ENCODE measurements at places on chromosomes 6 and 20.
A peak's percentile ranks its signal among the peaks of the same experiment; 100 is the strongest.

DNA sequence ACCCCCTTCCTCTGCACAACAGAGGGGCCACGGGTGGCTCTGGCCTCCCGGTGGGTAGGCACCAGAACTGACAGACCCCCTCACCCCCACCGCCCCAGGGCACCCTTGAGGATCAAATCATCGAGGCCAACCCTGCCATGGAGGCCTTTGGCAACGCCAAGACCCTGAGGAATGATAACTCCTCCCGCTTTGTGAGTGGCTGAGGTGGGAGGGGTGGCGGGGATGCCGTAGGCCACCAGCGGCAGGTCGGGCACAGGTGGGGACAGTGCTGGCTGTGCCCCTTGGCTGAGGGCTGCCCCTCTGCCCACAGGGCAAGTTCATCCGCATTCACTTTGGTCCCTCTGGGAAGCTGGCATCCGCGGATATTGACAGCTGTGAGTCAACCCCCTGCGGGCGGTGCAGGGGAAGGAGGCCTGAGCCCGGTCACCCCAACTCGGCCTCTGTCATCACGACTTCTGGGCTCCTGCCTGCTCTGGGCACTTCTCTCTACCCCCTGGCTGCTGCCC, 29.1 kb downstream of the MYH7B start:
- no peak overlapping the region for H3K27ac ChIP-seq
- no peaks in the 10 kb centered on the region for H3K36me3 ChIP-seq

- no peaks in the 10 kb centered on the region for H3K4me1 ChIP-seq
- H3K27ac ChIP-seq, result no peak overlapping the region
- no peaks in the 10 kb centered on the region for H3K36me3 ChIP-seq
- DNase-seq, result no peak
- H3K4me3 ChIP-seq, result no peak overlapping the region
Measured at GRCh38 chr20:39066471-39067242, 104.5 kb downstream of the DHX35 start.

- H3K4me3 ChIP-seq, result no peak overlapping the region
- no peaks in the 10 kb centered on the region for H3K4me1 ChIP-seq
- no peaks in the 10 kb centered on the region for H3K27me3 ChIP-seq
- no peaks in the 10 kb centered on the region for H3K36me3 ChIP-seq
- H3K27ac ChIP-seq, result no peak overlapping the region
Measured at GRCh38 chr6:41878246-41878645, 16.9 kb downstream of the USP49 start.

GRCh38 chr6:111731456-111732195, 125.9 kb upstream of the TRAF3IP2 start:
- no peak overlapping the region for H3K4me3 ChIP-seq
- H3K36me3 ChIP-seq, result peaks cover 20% of the 10 kb centered on the region
- peak overlapping the region; percentile 84 for H3K27ac ChIP-seq
- H3K4me1 ChIP-seq, result peaks cover 77% of the 10 kb centered on the region
- peak; percentile 48 for DNase-seq

GRCh38 chr6:126107475-126108166, 121.3 kb downstream of the TRMT11 start:
- no peaks in the 10 kb centered on the region for H3K36me3 ChIP-seq
- H3K4me1 ChIP-seq, result no peaks in the 10 kb centered on the region
- no peak for DNase-seq
- H3K27me3 ChIP-seq, result no peaks in the 10 kb centered on the region

- peaks cover 28% of the 10 kb centered on the region for H3K27me3 ChIP-seq
- no peak for DNase-seq
- peaks cover 13% of the 10 kb centered on the region for H3K4me1 ChIP-seq
- no peak overlapping the region for H3K27ac ChIP-seq
Measured at GRCh38 chr6:112254921-112255320, 554 bp upstream of the LAMA4 start.

DNA sequence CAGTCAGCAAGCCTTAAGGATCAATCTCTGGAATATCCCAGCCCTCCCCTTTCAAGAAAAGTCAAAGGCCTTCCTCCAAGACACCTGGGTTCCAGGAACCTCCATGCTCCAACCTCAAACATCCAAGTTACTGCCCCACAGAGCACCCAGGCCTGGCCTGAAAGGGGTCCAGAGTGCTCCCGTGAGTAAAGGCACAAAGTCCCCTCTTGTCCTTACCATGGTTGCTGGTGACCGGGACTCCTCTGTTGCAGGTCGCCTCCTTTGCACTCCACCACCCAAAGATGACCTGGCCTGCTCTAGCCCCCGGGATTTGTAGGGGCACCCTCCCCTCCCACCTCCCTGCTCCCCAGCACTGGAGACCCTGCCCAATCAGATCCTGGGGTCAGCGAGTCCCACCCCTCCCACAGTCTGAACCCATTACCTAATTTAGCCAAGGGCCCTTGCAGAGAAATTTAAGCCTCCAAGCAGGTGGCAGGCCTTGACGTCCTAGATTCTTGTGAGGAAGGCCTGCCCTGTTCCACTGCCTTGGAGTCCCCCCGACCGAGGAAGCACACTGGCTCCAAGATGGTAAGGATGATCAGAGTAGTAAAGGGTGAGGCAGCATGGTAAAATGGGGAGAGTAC, at the start of gene TNNC2:
Gene TNNC2 (minus strand): TSS at position 283 of the 623 bp plus-strand sequence. CDS start 64 bp downstream, at position 219.
- H3K4me1 ChIP-seq, result peaks cover 16% of the 10 kb centered on the region
- H3K27me3 ChIP-seq, result peaks cover 12% of the 10 kb centered on the region
- no peak within 1 kb of the TSS for H3K27ac ChIP-seq
- DNase-seq, result no peak
- peaks cover 2% of the 10 kb centered on the region for H3K36me3 ChIP-seq

- H3K4me3 ChIP-seq, result no peak overlapping the region
- peaks cover 16% of the 10 kb centered on the region for H3K27me3 ChIP-seq
- DNase-seq, result no peak
- no peak overlapping the region for H3K27ac ChIP-seq
Measured at GRCh38 chr6:12291071-12291838, 1.1 kb downstream of the EDN1 start.

DNA sequence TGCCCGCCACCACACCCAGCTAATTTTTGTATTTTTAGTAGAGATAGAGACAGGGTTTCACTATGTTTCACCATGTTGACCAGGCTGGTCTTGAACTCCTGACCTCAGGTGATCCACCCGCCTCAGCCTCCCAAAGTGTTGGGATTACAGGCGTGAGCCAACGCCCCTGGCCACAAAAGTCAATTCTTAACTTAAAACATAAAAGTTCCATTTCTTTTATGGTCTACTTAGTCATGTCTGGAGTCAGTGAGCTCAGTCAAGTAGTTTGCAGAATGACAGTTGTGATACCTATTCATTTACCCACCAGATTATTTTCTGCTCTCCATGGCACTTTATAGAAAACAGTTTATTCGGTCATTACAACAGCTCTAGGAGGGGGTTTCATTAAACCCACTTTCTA, 103.1 kb upstream of the ESR1 start:
- no peaks in the 10 kb centered on the region for H3K36me3 ChIP-seq
- no peak for DNase-seq
- no peak overlapping the region for H3K4me3 ChIP-seq

DNA sequence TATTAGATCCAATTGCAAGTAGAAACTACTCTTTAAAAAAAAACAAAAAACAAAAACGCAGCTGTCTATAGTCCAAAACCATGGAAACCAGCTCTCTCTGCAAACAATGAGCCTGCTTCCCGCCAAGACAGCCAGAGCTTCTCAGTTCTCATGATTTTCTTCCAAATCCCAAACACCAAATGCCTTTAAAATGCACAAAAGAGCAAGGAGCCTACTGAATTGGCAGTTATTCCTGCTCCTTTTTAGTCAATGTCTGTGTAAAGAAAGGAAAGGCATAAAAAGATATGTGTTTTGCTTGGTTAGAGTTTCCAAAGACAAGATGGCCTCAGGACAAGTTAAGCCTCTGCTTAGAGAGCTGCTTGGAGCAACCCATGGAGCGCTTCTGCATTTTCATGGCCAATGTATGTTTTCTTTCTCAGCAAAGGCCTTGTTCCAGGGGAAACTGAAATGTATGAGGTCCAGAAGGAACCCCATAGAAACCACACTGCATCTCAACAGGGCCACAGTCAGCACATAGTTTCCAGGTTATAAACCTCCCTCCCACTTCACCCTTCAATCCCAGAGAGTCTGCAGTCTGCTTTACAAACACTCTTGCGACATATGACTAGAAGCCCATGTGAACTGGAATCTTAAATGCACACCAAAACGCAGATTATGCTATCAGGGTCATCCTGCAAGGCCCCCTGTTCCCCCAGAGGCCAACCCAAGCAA, 209.3 kb upstream of the TAB2 start:
- peaks cover 9% of the 10 kb centered on the region for H3K4me1 ChIP-seq
- no peak for DNase-seq

DNA sequence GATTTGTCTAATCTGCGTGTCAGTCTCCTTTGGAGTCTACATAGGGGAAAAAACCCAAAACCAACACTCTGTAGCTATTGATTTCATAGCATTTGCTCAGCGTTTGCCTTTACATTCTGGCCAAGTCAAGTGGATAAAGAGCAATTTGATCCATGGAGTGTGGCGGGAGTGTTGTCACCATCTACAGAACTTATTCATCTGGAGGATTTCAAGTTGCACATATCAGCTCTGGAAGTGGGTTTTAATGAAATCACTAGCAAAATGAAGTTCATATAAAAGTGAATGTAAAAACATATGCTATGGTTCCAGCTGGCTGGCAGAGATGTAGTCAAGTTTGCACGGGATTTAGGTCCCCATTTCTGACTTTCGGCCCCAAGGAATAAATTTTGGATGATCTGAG, 219.7 kb upstream of the SUPT3H start:
- peaks cover 2% of the 10 kb centered on the region for H3K4me1 ChIP-seq
- H3K36me3 ChIP-seq, result no peaks in the 10 kb centered on the region
- no peaks in the 10 kb centered on the region for H3K27me3 ChIP-seq
- no peak overlapping the region for H3K27ac ChIP-seq

All from natural killer cell (primary cell).